Pancreas (tissue), 10 donors: ENCODE measurements at places on chromosomes 12 and 14. TPM values are rescaled to one million over a fixed set of nuclear protein-coding genes. Genes with fewer than 3 reads are reported as not detected.

Gene KLHL33
- polyA plus RNA-seq = 0.15 TPM

Gene KCTD10
- 12.5 TPM for polyA plus RNA-seq

Gene GRIP1
- 0.95 TPM for polyA plus RNA-seq

Gene ARID4A
- 5.5 TPM for polyA plus RNA-seq

Gene ANKRD33
- polyA plus RNA-seq = not detected

Gene NEUROD4
- not detected for polyA plus RNA-seq

GRCh38 chr12:127401005-127401404 is 866.0 kb upstream of the TMEM132C start:
- no peaks in the 10 kb centered on the region for H3K27me3 ChIP-seq
- H3K27ac ChIP-seq = no peak overlapping the region
- H3K4me3 ChIP-seq = no peak overlapping the region
- H3K4me1 ChIP-seq = no peaks in the 10 kb centered on the region

- no peaks in the 10 kb centered on the region for H3K4me1 ChIP-seq
- H3K4me3 ChIP-seq = no peak overlapping the region
- H3K27ac ChIP-seq = no peak overlapping the region
- no peak for DNase-seq
Measured at GRCh38 chr14:90551070-90551704, 154.4 kb downstream of the CALM1 start.

GRCh38 chr14:104994978-104995377 is 9.4 kb downstream of the CLBA1 start:
- no peaks in the 10 kb centered on the region for H3K4me1 ChIP-seq
- DNase-seq = no peak
- no peak overlapping the region for H3K27ac ChIP-seq
- H3K4me3 ChIP-seq = no peak overlapping the region

DNA sequence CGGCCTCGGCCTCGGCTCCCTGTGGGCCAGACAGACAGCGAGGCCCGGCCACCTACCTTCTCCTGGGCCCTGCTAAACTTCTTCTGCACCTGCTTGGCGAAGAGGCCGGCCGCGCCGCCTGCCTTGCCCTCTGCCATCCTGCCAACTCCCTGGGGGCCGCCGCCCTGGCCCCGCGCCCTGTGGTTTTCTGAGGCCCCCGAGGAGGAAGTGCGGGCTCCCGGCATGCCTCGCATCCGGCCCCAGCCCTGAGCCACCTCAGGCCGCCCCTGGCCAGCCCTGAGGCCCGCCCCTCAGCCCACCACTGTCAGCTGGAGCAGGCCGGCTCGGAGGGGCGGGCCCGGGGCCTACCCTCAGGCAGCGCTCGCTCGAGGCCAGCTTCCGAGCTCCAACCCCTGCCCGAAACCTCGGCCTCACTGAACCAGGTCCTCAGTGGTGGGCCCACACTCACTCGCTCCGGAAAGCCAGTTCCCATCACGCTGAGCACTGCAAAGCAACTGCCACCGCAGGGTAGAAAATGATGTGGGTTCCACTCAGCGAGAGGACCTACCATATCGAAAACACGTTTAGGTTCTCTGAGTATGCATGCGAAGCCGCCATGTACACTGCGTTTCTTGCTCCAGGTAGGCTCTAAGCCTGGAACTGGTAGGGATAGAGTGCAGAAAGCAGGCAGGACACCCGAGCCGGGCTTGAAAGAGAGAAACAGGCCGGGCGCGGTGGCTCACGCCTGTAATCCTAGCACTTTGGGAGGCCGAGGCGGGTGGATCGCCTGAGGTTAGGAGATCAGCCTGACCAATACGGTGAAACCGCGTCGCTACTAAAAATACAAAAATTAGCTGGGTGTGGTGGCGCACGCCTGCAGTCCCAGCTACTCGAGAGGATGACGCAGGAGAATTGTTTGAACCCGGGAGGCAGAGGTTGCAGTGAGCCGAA is at the start of gene BIN2:
BIN2 (minus strand) TSS at position 209 of the 930 bp plus-strand sequence; CDS start at position 137, 72 bp downstream.
- peak; percentile 74 for DNase-seq
- no peaks in the 10 kb centered on the region for H3K4me1 ChIP-seq
- no peaks in the 10 kb centered on the region for H3K36me3 ChIP-seq
- no peaks in the 10 kb centered on the region for H3K27me3 ChIP-seq

GRCh38 chr14:104362761-104363605 is 216.6 kb upstream of the C14orf180 start:
- no peak overlapping the region for H3K4me3 ChIP-seq
- DNase-seq = peak; percentile 30
- no peaks in the 10 kb centered on the region for H3K4me1 ChIP-seq
- H3K36me3 ChIP-seq = no peaks in the 10 kb centered on the region
- H3K27ac ChIP-seq = no peak overlapping the region

GRCh38 chr12:108381787-108382436 is 42.8 kb upstream of the CMKLR1 start:
- no peak for DNase-seq
- no peak overlapping the region for H3K4me3 ChIP-seq
- no peaks in the 10 kb centered on the region for H3K27me3 ChIP-seq
- H3K4me1 ChIP-seq = no peaks in the 10 kb centered on the region
- no peak overlapping the region for H3K27ac ChIP-seq

GRCh38 chr14:75927564-75928087 is 54.2 kb downstream of the TGFB3 start:
- H3K36me3 ChIP-seq = no peaks in the 10 kb centered on the region
- H3K4me1 ChIP-seq = no peaks in the 10 kb centered on the region
- H3K4me3 ChIP-seq = no peak overlapping the region
- no peak overlapping the region for H3K27ac ChIP-seq
- no peaks in the 10 kb centered on the region for H3K27me3 ChIP-seq

DNA sequence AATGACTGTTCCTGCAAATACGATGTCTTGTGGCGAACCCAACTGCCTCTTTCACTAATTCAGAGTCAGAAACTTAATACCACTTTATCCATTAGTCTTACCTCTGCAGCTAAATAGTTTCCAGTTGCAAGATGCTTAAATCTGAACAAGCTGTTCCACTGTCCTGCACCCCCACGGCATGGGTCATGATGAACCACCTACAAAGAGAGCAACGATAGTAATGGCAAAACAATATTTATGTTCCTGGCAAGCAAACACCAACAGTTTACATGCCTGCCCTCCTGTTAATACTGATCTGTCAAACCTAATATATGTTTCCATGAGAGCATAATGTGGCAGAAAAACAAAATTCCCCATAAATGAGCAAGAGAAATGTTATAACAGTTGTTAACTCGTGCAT is 121.9 kb downstream of the ITPR2 start:
- no peaks in the 10 kb centered on the region for H3K36me3 ChIP-seq
- H3K27me3 ChIP-seq = no peaks in the 10 kb centered on the region
- DNase-seq = no peak
- H3K4me3 ChIP-seq = no peak overlapping the region

GRCh38 chr12:56079723-56080555 is at the start of gene ERBB3:
Gene ERBB3 (plus strand): TSS chr12:56080165. CDS start chr12:56080301, 136 bp downstream.
- peaks cover 3% of the 10 kb centered on the region for H3K36me3 ChIP-seq
- peaks cover 15% of the 10 kb centered on the region for H3K4me1 ChIP-seq
- peak; percentile 91 for DNase-seq

GRCh38 chr14:101992708-101993107 is 28.3 kb downstream of the DYNC1H1 start:
- no peaks in the 10 kb centered on the region for H3K4me1 ChIP-seq
- H3K27me3 ChIP-seq = no peaks in the 10 kb centered on the region
- peaks cover 65% of the 10 kb centered on the region for H3K36me3 ChIP-seq
- H3K27ac ChIP-seq = no peak overlapping the region

GRCh38 chr12:87988534-87988933 is 40.7 kb downstream of the C12orf50 start:
- H3K4me3 ChIP-seq = no peak overlapping the region
- H3K27me3 ChIP-seq = no peaks in the 10 kb centered on the region
- DNase-seq = no peak
- H3K36me3 ChIP-seq = no peaks in the 10 kb centered on the region

- no peaks in the 10 kb centered on the region for H3K4me1 ChIP-seq
- DNase-seq = no peak
- no peak overlapping the region for H3K4me3 ChIP-seq
Measured at GRCh38 chr14:72864712-72865365, 29.1 kb downstream of the DPF3 start.

DNA sequence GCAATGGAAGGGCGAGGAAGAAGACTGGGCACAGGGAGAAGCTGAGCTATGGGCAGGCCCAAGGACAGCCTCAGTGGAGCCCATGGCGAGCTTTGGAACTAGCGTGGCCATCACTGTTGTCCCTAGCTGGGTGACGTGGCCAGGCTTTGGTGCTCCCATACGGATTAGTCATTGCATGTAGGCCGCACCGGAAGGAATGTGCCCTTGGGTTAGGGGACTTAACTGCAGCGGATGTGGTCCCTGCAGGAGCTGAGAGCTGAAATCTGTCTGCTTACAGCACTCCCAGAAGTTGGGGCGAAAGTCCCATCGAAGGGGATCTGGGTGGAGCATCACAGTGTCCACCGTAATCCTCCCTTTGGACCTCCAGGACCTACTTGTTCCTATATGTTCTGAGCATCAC is 133.7 kb downstream of the PAPOLA start:
- no peaks in the 10 kb centered on the region for H3K36me3 ChIP-seq
- no peaks in the 10 kb centered on the region for H3K27me3 ChIP-seq
- H3K4me1 ChIP-seq = no peaks in the 10 kb centered on the region
- no peak overlapping the region for H3K27ac ChIP-seq
- H3K4me3 ChIP-seq = no peak overlapping the region
- DNase-seq = no peak

- H3K4me1 ChIP-seq = no peaks in the 10 kb centered on the region
- no peak overlapping the region for H3K27ac ChIP-seq
- no peak for DNase-seq
- no peaks in the 10 kb centered on the region for H3K36me3 ChIP-seq
- no peaks in the 10 kb centered on the region for H3K27me3 ChIP-seq
- H3K4me3 ChIP-seq = no peak overlapping the region
Measured at GRCh38 chr14:78747813-78748212, 577.6 kb downstream of the NRXN3 start.

- no peak overlapping the region for H3K27ac ChIP-seq
- H3K36me3 ChIP-seq = no peaks in the 10 kb centered on the region
- no peaks in the 10 kb centered on the region for H3K4me1 ChIP-seq
- no peaks in the 10 kb centered on the region for H3K27me3 ChIP-seq
Measured at GRCh38 chr12:30144777-30145683, 361.3 kb upstream of the TMTC1 start.
